ENCODE measurements at places on chromosomes 7 and 10. TPM values are rescaled to one million over a fixed set of nuclear protein-coding genes. Genes with fewer than 3 reads are reported as not detected.

PDZD7 gene
- total RNA-seq, result 0.31 TPM

ADIRF gene
- not detected for total RNA-seq

COL17A1 gene
- not detected for total RNA-seq

NPY4R2 gene
- total RNA-seq, result not detected

DNA sequence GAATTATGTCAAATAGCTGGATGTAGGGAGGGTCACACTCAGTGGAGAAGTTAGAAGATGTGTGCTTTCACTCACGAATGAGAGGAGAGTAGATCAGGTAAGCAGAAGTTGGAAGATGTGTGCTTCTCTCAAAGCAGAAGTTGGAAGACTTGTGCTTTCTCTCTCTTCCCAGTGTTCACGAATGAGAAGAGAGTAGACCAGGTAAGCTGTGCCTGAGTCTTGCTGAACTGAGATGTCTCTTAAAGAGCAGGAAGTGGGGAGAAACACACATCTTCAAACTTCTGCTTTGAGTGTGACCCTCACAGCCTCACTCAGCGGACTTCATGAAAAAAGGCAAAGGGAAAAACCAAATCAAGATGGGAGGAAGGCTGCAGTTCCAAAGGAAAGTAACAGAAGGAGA, 7.0 kb upstream of the TMEM243 start:
- H3K36me3 ChIP-seq, result no peaks in the 10 kb centered on the region
- peaks cover 12% of the 10 kb centered on the region for H3K4me1 ChIP-seq
- H3K4me3 ChIP-seq, result no peak overlapping the region

DNA sequence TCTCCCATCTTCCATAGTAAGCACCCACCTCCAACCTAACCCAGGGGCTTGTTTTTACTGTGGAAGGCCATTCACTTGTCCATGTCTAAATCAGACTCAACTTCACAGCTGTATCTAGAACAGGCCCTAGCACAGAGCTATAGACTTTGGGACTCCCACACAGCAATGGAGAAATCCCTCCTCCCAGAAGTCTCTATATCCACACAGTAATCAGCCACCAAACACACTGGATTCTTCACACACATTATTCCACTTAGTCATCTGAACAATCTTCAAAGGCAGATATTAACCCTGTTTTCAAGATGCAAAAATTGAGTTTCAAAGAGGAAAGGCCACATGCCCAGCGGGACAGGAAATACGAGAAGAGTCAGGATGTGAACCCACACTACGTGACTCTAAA, 81.8 kb downstream of the MALSU1 start:
- no peak overlapping the region for H3K27ac ChIP-seq
- H3K4me3 ChIP-seq, result no peak overlapping the region
- H3K36me3 ChIP-seq, result no peaks in the 10 kb centered on the region
- peaks cover 13% of the 10 kb centered on the region for H3K27me3 ChIP-seq
- DNase-seq, result no peak

DNA sequence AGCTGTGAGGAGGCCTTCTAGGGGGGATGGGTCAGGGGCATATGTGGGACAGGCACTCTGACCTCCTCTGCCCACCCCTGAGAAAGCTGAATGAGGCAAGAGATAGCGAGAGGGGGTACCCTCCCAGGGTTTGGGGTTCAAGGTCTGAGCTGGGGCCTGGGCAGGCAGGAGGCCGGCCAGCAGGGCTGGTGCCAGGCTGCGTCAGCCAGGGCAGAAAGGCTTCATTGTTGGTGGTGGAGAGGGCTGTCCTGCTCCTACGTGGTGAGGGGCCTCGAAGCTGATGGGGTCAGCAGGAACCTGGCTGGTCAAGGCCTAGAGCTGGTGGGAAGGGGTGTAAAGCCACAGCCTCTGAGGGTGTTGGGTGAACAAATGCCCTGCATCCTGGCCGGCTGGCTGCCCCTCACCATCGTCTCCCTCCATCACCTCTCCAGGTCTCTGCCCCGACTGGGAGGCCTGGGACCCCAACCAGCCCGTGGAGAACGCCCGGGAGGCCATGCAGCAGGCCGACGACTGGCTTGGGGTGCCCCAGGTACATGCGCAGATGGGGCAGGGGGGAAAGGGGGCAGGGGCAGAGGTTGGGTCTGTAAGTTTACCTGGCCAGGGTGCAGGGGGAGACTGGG, 6.6 kb downstream of the FLNC start:
- DNase-seq, result no peak
- no peak overlapping the region for H3K4me3 ChIP-seq
- peaks cover 1% of the 10 kb centered on the region for H3K27me3 ChIP-seq
- peaks cover 2% of the 10 kb centered on the region for H3K4me1 ChIP-seq
- H3K27ac ChIP-seq, result no peak overlapping the region
- no peaks in the 10 kb centered on the region for H3K36me3 ChIP-seq

Measured in activated CD4-positive, alpha-beta memory T cell treated with anti-CD3 and anti-CD28 coated beads for 36 hours (primary cell).